SHP77 treated with DMSO at 0.1 percent for 48 hours (cell line): ENCODE measurements at places on chromosomes 13 and 19.
A peak's percentile ranks its signal among the peaks of the same experiment; 100 is the strongest.

DNA sequence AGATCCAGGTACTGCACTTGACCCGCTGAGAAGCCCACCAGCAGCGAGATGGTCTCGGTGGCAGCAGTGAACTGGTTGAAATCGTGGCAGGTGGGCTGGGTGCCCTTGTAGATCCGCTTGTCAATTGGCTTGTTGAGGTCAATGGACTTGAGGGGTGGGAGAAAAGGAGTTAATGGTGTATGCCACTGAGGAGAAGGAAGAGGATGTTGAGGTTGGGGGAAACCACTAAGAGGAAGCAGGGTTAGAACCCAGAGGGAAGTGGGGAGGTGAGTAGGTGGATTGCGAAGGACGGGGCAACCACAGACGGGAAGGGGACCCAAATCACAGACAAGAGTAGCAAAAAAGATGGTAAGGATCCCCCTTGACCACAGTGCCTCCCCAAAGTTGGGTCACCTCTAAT lies 1.7 kb downstream of the DMWD start:
- DNase-seq = no peak

- DNase-seq = no peak
Measured at GRCh38 chr13:60324131-60324530, 72.9 kb upstream of the TDRD3 start.

GRCh38 chr13:113785051-113786010 lies 26.3 kb downstream of the TMEM255B start:
- DNase-seq = peak; percentile 84

DNA sequence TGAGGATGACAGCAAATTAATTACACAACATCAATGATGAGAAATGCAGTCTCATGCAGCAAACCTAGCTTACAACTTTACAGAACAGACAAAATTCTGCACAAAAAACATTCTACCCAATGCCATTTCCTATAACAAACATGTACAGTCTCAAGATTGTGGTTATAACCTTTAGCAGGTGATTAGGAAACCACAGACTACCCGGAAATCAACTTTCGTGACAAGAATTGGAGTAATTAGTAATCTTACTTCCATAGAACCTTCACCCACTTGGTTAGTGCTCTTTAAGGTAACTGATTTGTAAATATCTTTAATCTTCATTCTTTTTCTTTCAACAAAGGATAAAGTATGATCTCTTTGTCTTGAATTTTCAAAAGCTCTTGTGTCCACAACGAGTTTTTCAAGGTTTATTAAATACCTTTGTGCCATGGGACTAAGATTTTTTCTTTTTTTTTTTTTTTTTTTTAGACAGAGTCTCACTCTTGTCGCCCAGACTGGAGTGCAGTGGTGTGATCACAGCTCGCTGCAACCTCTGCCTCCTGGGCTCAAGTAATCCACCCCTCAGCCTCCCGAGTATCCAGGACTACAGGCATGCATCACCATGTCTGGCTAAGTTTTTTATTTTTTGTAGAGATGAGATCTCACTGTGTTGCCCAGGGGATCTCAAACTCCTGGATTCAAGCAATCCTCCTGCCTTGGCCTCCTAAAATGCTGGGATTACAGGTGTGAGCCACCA lies 78.8 kb downstream of the MAP4K1 start:
- DNase-seq = no peak

- no peak for DNase-seq
Measured at GRCh38 chr13:101959016-101959415, 442.8 kb downstream of the FGF14 start.

DNA sequence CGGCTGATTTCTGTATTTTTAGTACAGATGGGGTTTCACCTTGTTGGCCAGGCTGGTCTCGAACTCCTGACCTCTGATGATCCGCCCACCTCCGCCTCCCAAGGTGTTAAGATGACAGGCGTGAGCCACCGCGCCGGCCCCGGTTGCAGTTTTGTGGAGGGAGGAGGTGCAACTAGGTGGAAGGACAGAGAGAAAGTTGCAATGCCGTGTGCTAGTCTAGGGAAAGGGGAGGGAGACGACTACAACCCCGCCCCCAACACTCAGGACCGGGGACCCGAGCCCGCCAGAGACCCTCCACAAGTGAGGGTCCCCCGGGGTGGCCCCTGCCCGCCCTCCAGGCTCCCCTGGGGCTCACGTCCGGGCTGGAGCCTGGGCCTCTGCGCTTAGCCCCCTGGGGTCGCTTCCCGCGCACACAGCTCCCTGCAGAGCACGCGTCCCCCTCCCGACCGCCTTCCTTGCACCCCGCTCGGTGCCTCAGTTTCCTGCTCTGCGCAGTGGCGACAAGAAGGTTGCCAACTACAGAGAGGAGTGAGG lies 1.2 kb upstream of the ARID3A start:
- DNase-seq = no peak

DNA sequence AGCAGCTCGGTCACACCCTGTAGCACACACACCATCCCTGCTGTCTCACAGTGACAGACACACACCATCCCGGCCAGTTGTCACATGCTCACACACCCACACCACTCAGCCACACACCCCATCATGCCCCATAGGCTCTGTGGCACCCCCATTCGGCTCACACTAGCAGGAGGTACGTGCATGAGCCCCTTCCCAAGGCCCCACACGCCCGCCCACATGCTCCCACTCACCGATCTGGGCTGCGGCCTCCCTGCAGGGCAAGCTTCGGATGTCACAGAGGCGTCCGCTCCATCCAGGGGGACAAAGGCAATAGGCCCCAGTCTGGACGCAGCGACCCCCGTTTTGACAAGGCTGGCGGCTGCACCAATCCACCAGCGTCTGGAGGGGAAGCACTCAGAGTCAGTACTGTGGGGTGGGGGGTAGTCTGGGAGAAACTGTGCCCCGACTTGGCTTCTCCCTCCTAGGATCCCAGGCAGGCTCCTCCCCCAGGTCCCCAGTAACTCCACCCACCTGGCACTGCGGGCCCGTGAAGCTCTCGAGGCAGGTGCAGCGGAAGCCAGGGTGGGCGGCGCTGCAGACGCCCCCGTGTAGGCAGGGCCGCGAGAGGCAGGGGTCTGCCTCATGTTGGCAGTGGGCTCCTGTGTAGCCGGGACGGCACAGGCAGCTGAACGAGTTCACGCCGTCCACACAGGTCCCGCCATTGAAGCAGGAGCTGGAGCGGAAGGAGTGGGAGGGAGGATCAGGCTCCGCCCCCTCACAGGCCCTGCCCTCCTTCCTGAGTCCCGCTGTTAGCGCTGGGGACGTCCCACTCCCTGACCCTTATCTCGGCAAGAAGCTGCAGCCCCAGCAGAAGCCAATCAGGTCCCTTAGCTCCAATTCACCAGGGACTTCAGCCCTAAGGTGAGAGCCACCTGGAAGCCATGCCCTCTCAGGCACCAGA lies 20.1 kb downstream of the NOTCH3 start:
- no peak for DNase-seq

GRCh38 chr13:52673465-52673864 lies 20.8 kb downstream of the SUGT1 start:
- no peak for DNase-seq

- DNase-seq = no peak
Measured at GRCh38 chr19:46892252-46893179, 31.7 kb downstream of the ARHGAP35 start.

GRCh38 chr19:10104665-10105508 lies 1.3 kb upstream of the PPAN start:
- no peak for DNase-seq

DNA sequence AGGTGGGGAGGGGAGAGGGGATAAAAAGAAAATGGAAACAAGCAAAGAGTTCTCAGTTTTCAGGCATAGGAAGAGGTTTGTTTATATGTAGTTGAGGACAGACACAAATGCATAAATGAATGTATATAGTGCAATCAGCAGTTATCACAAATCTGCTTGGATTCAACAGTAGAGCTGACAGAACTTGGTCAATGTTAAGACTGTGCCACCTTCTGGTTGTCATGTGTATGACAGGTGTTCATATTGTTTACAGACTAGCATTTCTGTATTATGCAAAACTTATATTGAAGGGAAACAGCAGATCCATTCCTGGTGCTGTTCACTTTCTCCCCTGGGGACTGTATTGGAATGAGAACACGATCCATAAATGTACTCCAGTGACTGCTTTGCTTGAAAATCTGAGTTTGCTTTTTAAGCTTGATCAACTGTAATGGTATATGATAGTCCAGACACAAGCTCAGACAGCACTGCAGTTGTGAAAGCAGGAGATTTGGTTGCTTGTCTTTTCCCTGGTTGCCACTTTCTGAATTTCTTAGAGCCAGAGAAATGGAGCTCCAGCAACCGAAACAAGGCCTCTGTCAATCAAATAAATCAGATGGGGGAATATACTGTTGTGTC lies 319.5 kb upstream of the OBI1 start:
- DNase-seq = peak; percentile 41

GRCh38 chr19:5354403-5354802 lies 13.8 kb upstream of the PTPRS start:
- DNase-seq = no peak

DNA sequence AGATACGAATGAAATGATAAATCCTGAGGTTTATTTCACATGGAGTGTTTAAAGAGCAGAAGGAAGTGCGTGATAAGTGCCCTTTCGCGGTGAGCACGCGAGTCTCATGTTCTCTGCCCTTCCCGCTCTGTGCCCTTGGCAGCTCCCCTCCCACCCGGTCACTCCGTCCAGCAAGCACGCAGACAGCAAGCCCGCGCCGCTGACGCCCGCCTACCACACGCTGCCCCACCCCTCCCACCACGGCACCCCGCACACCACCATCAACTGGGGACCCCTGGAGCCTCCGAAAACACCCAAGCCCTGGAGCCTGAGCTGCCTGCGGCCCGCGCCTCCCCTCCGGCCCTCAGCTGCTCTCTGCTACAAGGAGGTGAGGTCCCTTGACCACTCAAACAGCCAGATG lies 37.4 kb upstream of the TEX29 start:
- DNase-seq = no peak

GRCh38 chr13:97384371-97384770 lies 49.6 kb upstream of the RAP2A start:
- no peak for DNase-seq

DNA sequence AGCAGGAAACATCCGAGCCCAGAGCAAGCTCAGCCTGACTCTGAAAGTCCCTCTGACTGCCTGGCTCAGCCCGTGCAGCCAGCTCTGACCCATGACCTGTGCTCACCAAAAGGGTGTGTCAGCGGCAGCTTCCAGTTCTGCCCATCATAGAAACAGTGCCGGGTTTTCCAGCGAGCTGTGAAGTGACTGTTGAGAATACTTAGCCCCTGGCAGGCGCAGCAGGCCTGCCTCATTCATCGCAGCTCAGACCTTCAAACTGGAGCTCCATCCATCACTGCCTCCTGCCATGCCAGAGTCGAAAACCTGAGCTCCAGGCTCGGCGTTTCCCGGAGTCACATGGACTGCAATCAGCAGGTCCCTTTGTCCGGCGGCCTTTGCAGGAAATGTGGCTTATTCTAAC lies 16.3 kb upstream of the GSX1 start:
- no peak for DNase-seq

- no peak for DNase-seq
Measured at GRCh38 chr19:17751103-17751911, at the start of gene FCHO1. TSS of gene FCHO1 (plus strand) at chr19:17751477. CDS start at chr19:17755165, 3,688 bp downstream.

GRCh38 chr19:15115080-15115479 lies 7.9 kb downstream of the SYDE1 start:
- DNase-seq = no peak

DNA sequence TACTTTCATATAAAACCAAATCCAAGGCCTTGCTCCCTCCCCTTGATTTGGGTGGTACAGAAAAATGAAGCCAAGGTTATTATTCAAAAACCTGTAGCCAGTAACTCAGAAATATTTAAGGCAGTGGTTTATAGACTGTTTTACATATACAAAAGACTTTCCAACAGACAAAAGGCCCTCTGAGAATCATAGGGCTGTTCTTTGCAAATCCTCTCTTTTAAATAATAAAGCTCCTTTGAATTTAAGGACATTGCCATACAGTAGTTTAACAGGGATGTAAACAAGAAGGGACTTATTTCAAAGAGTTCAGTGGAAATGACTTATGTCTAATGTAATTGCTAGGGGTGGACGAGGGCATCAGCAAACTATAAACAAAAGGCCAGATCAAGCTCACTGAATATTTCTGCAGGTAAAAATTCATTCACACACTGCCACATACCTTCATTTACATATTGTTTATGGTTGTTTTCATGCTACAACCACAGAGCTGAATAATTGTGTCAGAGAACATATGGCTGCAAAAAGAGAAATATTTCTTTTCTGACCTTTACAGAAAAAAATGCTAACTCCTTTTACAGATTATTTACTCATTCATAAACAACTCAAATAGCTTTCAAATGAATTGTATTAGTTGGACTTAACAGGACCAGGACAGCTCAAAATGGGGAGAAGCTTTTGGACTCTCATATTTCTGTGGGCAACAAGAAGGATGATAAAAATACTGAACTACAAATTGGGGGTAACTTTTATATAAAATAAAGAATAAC lies 665.6 kb downstream of the SLITRK1 start:
- DNase-seq = no peak

DNA sequence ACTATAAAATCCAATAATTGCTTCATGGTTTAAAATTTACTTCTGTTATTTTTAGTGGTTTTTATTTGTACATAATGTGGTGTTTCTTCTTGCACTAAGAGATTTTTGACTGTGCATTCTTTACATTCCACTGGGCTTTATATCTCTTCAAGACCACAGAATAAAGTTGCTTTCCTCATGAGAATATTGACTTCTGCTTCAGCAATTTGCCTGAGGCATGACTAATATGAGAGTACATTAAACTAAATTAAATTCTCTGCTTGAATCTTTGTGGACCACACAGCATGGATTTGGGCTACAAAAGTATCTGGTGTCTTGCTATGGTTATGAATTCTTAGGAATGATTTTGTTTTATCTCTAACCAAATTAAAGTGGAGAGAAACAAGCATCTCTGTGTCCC lies 1463.4 kb upstream of the PCDH20 start:
- DNase-seq = no peak

DNA sequence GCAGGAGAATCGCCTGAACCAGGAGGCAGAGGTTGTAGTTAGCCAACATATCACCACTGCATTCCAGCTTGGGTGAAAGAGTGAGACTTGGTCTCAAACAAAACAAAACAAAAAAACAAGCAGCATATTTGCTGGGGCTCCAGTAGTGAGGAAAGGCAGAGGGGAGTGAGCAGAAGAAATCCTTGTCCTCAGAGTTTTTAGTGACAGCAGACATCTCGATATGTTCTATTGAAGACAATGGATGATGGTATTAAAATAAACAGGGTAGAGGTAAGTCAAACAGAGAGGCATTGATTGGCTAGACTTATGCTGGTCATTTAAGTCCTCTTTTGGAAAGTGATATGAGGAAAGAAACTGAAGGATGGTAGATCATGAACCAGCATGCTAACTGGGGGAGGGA lies 19.0 kb downstream of the NLRP7 start:
- no peak for DNase-seq

GRCh38 chr13:54347531-54347930 lies 1318.9 kb downstream of the OLFM4 start:
- DNase-seq = no peak
